ENCODE measurements at places on chromosomes 1 and 21.

DNA sequence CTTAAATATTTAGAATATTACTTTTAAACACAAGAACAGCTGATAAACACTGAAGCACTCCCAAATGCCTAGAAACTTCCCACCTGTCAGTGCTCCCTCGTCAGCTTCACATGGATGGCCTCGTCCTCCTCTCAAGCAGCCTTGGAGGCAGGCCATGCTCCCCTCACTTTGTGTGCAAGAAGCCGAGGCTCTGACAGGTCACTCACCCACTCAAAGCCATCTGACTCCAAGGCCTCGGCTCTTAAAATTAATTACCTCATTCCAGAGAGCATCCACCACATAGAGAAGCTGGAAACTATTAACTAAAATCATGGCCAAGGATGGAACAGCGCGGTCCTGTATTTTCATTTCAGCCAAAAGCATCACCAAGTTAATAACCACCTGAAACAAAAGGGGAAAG, 17.8 kb downstream of the LBR start:
- no peak for DNase-seq

DNA sequence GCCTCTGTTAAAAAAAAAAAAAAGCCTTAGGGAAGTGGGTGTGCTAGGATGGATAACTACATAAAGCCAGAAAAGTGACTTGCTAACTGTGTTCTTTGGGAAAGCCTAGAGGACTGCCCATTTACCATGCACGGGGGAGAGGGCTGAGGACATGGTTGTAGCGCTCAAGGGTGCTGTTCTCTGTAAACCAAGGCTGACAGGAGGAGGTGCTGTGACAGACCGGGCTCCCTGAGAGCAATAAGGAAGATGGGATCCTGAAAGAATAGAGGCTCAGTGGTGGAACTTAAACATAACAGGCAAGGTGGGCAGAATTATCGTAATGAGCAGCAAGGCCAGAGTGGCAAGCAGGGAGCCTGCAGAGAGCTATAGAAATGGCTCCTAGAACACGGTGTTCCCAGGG, 98.5 kb upstream of the DISP3 start:
- no peak for DNase-seq

DNA sequence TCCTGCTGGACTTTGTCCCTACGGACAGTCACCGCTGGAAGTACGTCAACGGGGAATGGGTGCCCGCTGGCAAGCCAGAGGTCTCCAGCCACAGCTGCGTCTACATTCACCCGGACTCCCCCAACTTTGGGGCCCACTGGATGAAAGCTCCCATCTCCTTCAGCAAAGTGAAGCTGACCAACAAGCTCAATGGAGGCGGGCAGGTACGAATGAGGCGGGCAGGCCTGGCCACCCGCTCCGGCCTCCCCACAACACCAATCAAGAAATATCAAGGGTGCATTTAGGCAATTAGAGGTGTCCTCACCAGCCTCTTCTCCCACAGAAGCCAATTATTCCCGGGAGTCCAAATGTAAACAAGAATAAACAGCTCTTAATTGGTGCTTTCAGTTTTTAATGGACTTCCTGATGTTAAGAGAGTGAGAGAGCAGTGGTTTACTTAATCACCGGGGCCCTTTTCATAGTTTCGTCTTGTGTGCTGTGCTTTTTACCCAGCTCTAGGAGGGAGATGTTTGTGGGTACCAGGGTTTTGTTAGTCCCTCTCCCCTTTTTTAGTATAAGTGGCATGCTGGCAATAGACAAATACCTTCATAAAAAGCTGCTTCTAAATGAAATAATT, 10.7 kb downstream of the TBX19 start:
- no peak for DNase-seq

GRCh38 chr1:111696330-111696729, 42.9 kb downstream of the INKA2 start:
- no peak for DNase-seq

DNA sequence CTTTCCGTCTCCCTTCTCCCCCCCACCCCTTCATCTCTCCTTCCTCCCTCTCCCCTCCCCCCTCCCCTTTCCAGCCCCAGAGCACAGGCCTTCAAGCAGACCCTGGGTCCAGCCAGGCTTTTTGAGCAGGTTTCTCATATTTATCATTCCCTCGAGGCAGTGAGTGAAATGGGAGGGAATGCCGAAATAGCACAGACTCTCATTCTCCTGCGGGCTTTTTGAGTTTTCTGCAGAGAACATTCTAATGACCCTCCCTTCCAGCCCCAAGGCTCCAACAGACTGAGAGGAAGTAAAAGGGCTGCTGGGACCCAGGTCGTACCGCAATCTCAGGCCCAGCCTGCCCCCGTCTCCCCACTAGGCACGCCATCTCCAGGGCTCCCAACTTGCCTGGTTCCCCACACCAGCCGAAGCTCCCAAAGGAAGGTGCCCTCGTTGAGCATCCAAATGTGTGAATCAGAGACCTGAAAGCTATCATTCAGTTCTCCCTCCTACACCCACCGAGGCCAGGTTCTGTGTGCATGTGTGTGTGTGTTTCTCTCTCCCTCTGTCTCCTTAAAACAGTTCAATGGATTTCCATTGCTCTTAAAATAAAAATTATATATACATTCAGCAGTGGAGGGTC, 22.3 kb downstream of the ACTA1 start:
- no peak for DNase-seq

All from stimulated activated CD8-positive, alpha-beta memory T cell treated with anti-CD3 and anti-CD28 coated beads, Interleukin-4, amount 100 ng/mL, for 1 hour (primary cell).